HEK293T (cell line): ENCODE measurements at places on chromosomes 5 and 9.
A peak's percentile ranks its signal among the peaks of the same experiment; 100 is the strongest.

- no peak for DNase-seq
Observed at GRCh38 chr9:18350995-18351595, 122.9 kb upstream of the ADAMTSL1 start.

GRCh38 chr5:6899221-6899620 is 186.0 kb downstream of the TENT4A start:
- no peak for DNase-seq

DNA sequence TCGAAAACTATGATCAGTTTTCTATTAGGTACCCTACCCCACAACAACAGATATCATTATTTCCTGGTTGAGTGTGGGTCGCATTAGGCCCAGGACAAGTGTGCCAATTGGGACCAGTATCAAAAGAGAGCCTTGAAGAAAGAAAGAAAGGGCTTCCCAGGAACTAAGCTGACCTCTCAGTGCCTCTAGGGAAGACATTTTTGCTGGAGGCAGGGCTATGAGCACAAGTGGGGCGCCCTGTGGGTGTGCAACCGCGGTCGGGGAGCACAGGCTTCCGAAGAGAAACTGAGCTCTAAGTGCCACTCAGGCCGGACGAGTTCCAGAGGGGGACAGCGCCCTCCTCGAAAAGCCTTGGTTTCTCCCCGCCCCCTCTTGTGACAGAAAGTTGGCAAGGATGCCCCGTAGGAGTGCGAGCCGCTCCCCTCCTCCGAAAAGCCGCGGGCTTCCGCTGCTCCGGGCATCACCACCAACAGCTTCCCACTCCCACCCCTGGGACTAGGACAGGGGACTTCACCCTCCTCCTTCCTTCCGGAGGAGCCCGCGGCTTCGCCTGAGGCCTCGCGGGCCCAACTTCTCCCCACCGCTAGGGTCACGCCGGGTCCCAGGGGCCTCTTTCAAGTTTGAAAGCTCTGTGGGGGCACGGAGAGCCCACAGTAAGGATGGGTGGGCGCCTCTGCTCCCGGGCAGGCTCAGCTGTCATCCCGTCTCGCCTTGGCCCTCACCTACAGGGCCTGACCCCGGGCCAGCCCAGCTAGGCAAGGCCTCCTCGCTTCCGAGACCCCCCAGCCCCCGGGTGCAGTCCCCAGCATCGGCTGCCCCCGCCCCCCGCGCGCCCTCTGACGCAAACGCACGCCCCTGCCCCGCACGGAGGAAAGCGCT is 2.0 kb downstream of the NR2F1-AS1 start:
- DNase-seq: no peak

DNA sequence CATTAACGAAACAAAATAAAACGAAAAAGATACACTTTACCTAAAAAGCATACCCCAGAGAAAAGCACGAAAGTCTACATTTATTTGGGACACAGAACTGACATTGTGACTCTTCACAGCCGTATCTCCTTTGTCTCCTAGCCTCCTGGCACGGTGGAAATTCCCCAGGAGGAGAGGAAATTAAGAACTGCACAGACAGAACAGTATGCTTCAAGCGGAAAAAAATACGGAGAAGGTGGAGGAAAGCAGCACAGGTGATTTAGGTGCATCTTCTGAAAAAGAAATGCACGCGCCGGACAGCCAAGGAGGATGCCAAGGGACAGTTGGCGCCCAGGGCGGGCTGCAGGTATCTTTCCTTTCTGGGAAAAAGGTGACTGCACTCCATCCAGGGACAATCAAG is 32.0 kb downstream of the DDX31 start:
- no peak for DNase-seq

GRCh38 chr5:133259199-133259997 is 207.6 kb downstream of the HSPA4 start:
- no peak for DNase-seq

- DNase-seq: no peak
Observed at GRCh38 chr9:36298566-36298965, 40.3 kb upstream of the GNE start.

GRCh38 chr5:66113160-66113559 is 30.9 kb upstream of the SREK1 start:
- DNase-seq: no peak

DNA sequence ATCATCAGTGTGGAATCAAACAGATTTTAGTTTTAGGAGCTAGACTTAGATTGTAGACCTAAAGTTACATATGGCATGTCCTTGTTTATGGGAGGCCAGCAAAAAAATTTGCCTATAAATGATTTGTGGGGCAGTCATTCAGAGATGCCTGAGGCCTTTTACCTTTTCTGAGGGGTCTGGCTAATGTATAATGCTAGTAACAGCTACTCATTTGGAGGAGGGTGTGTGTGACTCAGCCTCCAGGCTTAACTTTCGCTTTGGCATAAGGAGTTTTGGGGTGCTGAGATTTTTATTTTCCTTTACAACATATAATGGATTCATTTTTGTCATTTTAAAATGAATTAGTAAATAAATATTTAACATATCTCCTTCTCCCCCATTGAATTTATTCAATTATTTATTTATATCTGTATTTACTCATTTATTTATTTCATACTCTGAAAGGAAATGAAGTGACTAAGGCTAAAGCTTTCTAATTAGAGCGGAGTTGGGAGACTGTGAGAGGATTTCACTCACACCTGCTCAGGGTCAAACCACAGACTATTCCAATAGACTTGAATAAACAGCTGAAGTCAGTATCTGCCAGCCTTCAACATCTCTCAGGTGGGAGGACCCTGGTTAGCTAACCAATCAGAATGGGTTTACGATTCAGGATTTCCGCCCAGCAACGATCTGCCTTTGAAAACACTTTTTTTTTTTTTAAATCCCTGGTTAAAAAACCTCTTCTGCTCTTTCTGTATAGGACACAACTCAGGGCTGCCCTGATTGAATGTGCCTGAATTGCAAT is 487.5 kb upstream of the SGCD start:
- peak; percentile 9 for DNase-seq
